ENCODE measurements at places on chromosomes 7 and 10.

DNA sequence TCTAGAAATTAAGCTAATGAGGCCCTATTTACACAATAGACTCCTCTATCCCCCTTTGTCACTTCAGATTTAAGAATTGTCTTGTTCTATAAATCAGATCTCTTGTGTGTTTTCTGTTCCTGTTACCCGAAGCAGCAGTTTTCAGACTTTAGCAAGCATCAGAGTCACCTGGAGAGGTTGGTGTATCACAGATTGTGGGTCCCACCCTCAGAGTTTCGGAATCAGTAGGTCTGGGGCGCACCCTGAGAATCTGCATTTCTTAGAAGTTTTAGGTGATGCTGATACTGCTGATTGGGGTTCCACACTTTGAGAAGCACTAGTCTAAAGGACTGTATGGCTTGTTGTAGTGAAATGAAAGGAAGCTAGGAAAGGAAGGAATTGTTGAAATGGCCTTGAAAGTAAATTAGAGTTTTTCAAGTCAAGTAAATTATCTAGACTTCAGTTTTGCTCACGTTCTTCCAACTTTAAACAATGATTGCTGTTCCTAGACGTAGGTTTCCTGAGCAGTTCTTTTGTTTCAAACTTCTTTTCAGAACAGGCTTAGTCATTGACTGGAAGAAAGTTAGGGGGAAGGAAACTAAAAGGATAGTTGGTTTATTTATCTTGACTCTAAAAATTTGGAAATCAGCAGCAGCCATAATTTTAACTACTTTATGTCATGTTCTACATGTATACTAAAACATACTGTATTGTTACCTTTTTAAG lies 15.7 kb downstream of the BPGM start:
- no peak for DNase-seq

- peak; percentile 83 for DNase-seq
Observed at GRCh38 chr10:112115781-112116385, 67.7 kb downstream of the GPAM start.

DNA sequence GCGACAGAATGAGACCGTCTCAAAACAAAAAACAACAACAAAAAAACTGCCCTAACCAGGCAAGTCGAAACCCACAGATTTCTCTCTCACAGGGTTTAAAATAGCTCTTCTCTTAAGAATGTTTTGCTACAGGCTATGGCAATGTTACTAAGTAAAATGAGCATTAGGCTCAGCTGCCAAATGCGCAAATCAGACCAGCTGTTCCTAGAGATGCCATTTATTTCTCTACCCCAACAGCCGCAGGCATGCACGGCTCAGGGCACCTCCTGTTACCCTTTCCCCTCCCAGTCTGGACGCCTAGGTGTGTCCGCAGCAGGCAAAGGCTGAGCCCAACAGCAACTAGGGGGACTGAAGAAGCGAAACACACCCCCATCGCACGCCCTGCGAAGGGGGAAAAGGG lies 168.3 kb upstream of the MBL2 start:
- DNase-seq, result no peak

DNA sequence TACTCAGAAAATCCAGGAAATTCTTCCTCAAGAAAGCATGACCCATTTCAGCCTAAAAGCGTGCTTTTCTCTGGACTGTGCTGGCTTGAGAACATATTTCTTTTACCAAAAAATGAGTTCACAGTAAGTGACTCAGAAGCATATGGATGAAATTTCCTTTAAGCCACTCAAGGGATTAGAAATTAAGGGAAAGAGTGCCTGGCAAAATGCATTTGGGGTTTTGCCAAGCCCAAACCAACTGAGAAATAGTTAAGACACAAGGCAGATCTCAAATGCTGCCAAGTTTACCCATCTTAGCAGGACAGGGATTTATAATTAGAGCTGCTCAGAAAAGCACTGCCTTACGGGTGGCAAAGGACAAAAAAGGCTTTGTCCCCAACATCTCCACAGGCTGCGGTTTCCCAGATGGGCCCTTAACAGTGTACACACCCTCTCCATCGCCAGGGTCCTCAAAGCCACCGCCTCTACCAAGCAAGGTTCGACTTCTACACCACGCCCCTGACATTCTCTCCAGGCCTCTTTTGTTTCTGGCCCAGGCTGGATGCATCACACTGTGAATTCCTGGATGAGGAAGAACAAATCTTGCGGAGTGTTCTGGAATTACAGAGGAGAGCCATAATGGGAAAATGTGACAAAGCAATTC lies 30.1 kb upstream of the CDHR3 start:
- peak; percentile 89 for DNase-seq

DNA sequence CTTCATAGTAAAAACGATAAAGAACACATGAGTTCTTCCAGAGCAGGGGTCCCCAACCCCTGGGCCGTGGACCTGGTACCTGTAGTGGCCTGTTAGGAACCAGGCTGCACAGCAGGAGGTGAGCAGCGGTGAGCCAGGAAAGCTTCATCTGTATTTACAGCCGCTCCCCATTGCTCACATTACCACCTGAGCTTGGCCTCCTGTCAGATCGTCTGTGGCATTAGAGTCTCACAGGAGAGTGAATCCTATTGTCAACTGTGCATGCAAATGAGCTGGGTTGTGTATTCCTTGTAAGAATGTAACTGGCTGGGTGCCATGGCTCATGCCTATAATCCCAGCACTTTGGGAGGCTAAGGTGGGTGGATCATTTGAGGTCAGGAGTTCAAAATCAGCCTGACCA lies 229.5 kb downstream of the CNTNAP2 start:
- no peak for DNase-seq

Measured in AG20443 (cell line).